Epithelial cell of umbilical artery (primary cell): ENCODE measurements at places on chromosomes 6 and 20. TPM values are rescaled to one million over a fixed set of nuclear protein-coding genes. Genes with fewer than 3 reads are reported as not detected.

Gene ULBP3
- 6.1 and 13.0 TPM in 2 replicates for total RNA-seq

Gene PRDM13
- total RNA-seq = not detected in 2 replicates

Gene TRDN
- not detected in 2 replicates for total RNA-seq

Gene TMEM74B
- 0.32 TPM in 1 of 2 replicates, not detected in the other for total RNA-seq

Gene LY6G6C
- total RNA-seq = not detected in 2 replicates

Gene TAB2
- 14.9 and 16.7 TPM in 2 replicates for total RNA-seq

Gene PPP1R14C
- not detected in 2 replicates for total RNA-seq

Gene EDEM2
- 41.9 and 80.4 TPM in 2 replicates for total RNA-seq

Gene FRK
- under 0.01 TPM in 1 of 2 replicates, not detected in the other for total RNA-seq

Gene SAPCD1
- 0.65 TPM in 1 of 2 replicates, not detected in the other for total RNA-seq
